Hematopoietic multipotent progenitor cell treated with erythropoietin and hydrocortisone succinate and interleukin-3 and kit ligand, for 4 days (in vitro differentiated cells): ENCODE measurements at places on chromosomes 3 and 15.

- no peak for DNase-seq
These were observed 60.9 kb upstream of the TSC22D2 start for GRCh38 chr3:150346981-150347863.

GRCh38 chr3:72048873-72049272 is 263.9 kb upstream of the PROK2 start:
- DNase-seq = no peak

GRCh38 chr3:184381261-184382224 is 1.7 kb downstream of the CHRD start:
- DNase-seq = peak; percentile 63

DNA sequence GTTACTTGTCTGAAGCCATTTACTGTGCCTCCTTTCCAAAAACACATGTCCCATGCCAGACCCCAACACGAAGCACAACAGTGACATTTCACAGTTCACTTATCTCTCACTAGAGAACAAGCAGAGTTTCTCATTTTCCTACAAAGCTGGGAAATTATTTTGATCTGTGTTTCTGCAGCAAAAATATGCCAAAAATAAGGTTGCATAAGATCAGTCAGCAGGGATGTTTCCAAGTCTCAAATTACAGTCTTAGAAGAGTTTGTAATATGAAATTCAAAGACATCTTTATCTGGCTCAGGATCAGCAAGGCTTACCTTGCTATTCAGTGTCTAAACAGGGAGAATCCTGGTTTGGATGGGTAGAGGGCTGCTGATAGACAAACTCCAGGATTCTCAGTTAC is 75.5 kb downstream of the GJD2 start:
- DNase-seq = no peak

DNA sequence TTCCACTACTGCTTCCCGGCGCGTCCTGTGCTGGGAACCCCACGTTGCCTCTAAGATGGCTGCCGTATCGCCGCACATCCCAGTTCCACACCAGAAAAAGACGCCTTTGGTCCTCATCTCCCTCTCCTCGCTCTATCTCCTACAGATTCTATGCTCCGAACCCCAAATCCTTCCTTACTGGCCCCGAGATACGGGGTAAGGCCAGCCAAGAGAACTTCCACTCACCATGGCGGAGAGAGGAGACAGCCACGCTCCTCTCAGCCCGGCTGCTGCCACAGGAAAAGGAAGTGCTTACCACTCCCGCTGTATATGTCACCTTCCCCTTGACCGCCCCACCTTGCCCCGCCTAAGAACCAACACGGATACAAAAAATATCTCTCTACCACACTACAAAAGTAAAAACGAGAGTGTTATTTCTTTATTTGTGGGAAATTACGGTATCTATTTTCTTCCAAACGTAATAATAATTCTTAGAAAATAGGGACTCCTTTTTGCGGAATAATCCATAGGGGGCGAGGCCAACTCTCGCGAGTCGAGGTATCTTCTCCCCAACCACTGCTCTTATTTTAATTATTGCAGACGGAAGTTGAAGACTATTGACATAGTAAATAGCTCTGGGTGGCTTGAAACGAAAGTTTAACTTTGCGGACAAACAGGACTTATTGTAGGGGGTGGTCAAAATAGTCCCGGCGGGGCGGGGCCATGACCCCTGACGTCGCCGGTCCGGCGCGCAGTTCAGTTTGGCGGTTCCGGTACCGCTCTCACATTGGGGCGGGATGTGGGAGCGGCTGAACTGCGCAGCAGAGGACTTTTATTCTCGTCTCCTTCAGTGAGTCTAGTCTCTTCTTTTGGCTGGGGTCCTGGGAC is at the start of the genes RPL4 and ZWILCH:
Gene RPL4 (minus strand): TSS at position 293 of the 867 bp plus-strand sequence. CDS start 65 bp downstream, at position 228.
Gene ZWILCH (plus strand): TSS at position 764 of the 867 bp plus-strand sequence. CDS start 13 bp downstream, at position 777.
- DNase-seq = peak; percentile 94

- no peak for DNase-seq
These were observed 574.0 kb downstream of the NAALADL2 start for GRCh38 chr3:175433026-175433674.

DNA sequence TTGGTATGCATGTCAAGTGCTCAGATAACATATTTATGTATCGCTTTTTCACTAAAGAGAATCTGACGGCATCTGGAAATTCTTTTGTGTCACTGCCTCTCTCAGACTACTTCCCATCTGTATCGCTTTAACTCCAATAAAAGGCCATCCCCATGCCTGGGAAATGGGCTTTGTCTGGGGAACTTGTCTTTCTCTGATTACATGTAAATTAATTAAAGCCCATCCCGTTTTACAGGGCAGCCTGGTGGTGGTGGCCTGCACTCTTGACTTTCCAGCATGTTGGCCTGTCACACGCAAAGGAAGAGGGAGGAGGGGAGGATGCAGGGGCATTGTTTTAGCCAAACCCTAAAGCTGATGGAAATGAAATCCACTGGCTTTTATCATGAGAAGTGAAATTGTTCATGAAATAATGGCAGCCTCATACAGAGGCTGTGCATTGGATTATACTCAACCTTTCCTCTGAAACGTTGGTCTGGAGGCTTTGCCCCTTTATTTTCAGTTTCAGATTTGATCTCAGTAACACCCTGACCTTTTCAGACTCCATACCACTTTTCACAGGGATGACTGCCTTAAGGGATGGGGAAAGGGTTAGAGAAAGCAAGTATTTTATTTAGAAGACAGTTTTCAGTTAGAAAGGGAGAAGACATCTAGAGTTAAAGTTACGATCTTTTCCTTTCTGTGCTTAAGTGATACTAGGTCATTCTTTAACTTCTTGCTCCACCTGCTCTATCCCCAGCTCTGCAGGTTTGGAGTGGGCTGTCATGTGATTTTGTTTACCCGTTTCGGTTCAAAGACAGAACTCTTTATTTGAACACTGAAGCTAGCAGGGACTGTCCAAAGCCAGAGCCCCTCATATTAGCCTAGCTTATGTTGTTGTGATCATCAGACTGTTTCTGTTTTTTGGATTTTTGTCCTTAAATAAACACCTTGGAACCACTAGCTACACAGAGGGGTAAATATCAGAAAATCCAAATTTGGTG is 94.6 kb upstream of the CTDSPL start:
- DNase-seq = no peak

DNA sequence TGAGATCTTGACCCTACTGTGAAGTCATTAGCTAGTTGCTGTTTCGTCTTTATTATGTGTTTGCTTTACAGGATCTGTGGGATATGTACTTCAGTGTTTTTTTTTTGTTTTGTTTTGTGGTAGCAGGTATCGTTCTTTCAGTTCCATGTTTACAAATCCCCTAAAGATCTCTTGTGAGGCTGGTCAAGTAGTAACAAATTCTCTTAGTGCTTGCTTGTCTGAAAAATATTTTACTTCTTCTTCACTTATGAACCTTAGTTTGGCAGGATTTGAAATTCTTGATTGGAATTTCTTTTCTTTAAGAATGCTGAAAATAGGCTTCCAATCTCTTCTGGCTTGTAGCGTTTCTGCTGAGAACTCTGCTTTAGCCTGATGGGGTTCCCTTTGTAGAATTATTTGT is 235.8 kb upstream of the ALCAM start:
- no peak for DNase-seq

GRCh38 chr3:119642746-119643473 is 17.5 kb downstream of the POPDC2 start:
- DNase-seq = peak; percentile 25

GRCh38 chr3:16147220-16147994 is 27.1 kb upstream of the GALNT15 start:
- DNase-seq = peak; percentile 28

GRCh38 chr15:51878446-51879386 is 49.3 kb downstream of the TMOD3 start:
- peak; percentile 84 for DNase-seq

GRCh38 chr15:39244776-39245175 is 336.1 kb upstream of the THBS1 start:
- no peak for DNase-seq

GRCh38 chr3:169552533-169552932 is 111.0 kb downstream of the MECOM start:
- DNase-seq = no peak

DNA sequence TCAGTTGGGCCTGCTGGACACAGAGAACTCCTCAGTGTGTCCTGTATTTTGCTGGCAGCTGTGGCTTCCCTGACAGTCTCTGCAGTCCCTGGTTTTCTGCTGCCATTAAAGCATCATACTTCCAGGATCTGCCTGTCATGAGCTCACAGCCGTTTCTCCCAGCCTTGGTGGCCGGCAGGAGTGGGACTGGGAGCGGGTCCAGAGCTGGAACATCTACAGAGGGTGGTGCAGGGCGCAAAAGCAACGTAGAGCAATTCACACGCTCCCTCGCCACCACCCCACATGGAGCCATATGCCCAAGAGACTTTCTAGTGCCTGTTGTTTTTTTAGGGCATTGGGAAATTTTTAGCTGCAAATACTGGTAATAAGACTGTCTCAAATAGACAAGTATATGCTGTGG is 33.6 kb downstream of the ABTB1 start:
- no peak for DNase-seq

- peak; percentile 88 for DNase-seq
These were observed 168.9 kb downstream of the KLHL25 start for GRCh38 chr15:85625856-85626255.

DNA sequence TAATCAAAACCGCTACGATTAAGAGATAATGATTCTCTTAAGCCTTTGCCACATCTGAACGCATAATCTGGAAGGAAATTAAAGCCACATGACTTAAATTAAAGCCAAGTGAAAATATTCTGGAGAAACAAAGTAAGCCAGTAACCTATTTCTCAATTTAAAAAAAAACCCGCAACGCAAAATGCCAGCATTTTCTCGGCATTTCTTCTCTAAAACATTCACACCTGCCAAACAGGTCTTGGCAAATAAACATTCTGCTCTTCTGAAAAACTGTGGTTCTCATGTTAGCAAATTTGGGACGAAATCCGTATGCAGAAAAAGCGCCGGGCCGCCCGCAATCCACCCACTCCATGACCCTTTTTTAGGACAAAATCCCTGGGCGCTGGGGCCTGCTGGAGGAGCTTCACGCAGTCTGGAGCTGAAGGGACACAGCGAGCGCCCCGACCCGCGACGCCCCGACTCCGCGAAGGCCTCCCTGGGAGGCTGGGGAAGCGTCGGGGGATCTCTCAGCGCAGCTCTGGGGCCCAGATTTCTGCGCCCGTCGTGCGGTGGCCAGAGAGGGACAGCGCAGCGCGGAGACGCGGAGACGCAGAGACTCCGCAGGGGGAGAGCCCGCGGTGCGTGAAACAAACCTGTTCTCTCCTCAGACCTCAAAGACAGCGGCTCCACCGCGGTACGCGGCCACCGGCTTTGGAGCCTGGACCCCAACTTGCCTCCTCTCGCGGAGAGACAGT is 471 bp downstream of the NKIRAS1 start:
- DNase-seq = no peak

- DNase-seq = peak; percentile 76
These were observed 88.7 kb downstream of the LIPC start for GRCh38 chr15:58520464-58520863.
